ENCODE measurements at places on chromosomes 7 and 10.
A peak's percentile ranks its signal among the peaks of the same experiment; 100 is the strongest.

DNA sequence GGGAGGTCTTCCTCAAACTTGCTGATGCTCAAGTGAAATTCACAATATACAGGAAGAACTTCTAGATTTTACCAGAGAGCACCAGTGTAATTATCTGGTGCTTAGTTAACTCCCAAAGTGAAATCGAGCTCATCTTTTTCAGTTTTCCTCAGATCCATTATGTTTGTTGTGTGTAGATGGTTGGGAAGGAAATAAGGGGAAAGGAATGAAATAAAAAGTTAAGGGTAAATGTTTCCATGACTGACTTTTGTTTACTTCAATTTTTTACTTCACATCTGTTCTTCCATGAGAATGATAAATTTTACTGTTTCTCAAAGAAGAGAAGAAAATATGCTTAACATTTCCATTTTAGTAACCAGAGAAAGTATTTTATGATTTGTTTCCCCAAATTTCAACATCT is 21.3 kb downstream of the FAM107B start:
- DNase-seq = no peak

GRCh38 chr7:101315336-101315735 is 6.3 kb downstream of the IFT22 start:
- peak; percentile 50 for DNase-seq

DNA sequence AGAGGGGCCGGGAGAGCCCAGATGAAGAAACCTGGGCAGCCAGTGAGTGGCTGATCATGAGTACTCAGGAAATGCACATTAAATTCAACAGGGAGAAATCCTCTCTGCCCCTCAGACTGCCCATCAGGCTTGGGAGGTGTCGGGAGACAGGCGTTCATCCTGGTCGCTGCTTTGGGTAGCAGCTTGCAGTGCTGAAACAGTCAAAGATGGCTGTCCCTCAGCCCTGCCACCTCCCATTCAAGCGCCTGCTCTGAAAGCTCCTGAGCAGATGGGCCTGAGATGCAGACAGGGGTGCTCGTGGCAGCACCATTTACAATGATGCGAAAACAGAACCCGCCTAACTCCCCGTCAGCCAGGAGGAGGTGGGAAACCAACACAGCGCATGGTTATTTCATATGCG is 3.6 kb upstream of the JAKMIP3 start:
- DNase-seq = no peak

DNA sequence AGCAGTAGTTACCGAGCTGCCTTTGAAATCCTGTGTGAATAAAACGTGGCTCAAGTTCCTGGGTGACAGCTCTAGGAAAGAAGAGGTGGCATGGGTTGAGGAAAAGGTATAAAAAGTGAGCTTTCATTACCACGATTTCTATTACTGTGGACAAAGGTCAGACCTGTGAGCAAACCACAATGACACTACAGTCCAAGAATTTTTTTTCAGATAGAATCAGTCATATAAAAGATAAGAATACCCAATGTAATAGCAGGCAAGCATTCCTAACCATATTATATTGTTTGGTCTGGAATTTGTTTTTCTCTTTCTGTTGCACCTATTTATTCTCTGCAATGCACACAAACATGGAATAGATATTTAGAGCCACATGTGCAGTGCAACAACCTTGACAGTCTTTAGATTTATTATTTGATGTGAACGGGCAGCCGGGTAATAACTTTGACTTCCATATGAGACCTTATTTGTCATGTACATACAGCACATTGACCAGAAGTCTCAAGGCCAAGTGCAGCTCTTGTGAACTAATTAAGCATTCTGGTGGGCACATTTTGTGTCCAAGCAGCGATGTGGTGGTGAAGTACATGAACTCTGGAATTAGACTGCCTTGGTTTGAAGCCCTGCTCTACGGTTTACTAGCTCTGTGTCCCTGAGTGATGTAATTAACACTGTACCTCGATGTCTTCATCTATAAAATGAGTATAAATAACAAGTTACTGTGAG is 156.8 kb downstream of the NRCAM start:
- DNase-seq = peak; percentile 50

DNA sequence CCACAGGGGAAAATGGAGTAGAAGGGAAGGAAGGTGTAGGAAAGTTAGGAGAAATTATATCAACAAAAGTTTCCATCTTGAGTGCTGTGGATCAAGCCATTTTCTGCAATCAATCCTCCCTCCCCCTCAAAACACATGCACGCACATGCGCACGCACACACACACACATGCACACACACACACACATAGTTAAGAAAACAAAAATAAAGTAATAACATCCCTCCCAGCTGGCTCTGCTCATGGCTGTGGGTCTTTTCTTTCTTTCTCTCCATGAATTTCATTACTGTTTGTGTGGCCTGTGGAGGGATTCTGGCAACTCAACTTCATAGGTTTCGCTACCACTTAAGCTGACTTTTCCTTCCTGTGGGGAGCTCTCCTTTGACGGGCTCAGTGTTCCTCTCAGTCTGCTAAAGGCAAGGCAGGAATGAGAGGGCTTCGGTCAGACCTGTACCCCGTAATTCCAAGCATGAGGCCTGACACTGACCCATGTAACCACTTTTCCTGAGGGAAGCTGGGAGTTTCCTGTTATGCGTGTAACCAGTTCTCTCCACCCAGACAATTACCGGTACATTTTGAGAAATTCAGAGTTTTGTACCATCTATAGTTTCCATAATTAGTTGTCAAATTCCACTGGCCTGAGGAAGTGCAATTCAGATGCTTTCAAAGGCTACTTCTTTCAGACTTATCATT is 79.8 kb downstream of the ZNF92 start:
- DNase-seq = no peak

GRCh38 chr7:123343611-123344010 is 143.8 kb upstream of the SLC13A1 start:
- DNase-seq = no peak

All from astrocyte of the spinal cord (primary cell).